Esophagus mucosa (tissue), 1 donor: ENCODE measurements at places on chromosomes 5 and 9.

GRCh38 chr9:130925050-130925678 is 13.9 kb downstream of the FIBCD1 start:
- no peak for ATAC-seq

DNA sequence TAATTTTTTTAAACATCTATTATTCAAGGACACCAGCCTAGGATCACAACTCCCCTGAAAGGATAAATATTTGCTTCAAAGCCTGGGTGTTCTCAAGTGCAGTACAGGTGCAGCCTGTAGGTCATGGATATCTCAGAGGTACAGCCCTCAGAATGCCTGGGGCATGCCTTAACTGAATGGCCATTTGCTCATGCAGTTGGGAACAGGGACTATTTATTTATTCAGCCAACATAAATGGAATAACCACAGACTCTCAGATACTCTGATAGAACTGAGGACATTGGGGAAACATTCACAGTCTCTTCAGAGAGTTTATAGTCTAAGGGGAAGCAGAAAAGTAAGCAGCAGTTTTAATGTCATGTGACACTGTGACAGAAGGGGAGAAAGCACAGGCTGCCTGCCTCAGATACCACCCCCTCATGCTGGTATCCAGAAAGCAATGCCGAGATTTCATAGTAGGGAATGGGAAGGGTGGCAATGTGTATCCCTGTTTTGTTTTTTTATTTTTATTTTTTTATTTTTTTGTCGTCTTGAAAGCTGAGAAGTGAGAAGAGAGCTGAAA is 112.6 kb downstream of the MACIR start:
- no peak for ATAC-seq

- ATAC-seq: no peak
Observed at GRCh38 chr9:8823131-8823895, 1023.7 kb upstream of the DMAC1 start.

GRCh38 chr9:112541685-112542084 is 55.1 kb downstream of the KIAA1958 start:
- no peak for ATAC-seq
